ENCODE measurements at places on chromosomes 7 and 10.

DNA sequence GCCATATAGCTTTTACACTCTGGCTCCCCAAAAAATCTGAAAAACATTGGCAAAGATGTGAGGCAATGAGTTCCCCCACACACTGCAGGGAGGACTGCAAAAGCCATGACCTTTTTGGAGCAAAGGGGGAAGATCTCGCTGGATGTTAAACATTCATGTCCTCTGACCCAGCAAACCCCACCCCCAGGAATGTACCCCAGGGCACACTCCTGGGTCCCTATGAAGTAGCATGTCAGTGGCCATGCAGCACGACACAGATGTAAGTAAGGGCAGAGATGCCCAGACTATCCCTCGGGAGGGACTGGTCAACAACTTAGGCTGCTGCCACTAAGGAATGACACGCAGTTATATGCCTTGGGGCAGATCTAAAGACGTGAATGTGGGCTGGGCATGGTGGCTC, 100.6 kb downstream of the DLG5 start:
- DNase-seq: no peak

- no peak for DNase-seq
These were observed 132.3 kb downstream of the DPY19L1 start for GRCh38 chr7:34904987-34905386.

DNA sequence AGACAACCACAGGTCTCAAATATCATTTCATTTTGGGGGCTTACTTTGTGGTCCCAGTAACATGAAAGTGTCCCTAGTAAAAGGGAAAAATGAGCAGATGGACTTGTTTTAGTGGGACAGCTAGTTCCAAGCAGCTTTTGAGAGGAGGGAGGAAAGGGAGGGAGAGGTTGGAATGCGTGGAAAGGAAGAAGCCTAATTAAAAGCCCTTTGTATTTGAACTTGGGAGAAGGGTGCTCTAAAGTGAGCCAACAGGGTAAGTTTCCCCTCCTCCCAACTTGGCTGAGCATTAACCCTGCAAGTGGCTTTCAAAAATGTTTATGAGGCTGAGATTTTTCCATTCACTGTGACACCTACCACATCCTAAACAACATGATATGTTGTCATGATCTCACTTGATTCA, 38.8 kb upstream of the LYZL1 start:
- DNase-seq: no peak

DNA sequence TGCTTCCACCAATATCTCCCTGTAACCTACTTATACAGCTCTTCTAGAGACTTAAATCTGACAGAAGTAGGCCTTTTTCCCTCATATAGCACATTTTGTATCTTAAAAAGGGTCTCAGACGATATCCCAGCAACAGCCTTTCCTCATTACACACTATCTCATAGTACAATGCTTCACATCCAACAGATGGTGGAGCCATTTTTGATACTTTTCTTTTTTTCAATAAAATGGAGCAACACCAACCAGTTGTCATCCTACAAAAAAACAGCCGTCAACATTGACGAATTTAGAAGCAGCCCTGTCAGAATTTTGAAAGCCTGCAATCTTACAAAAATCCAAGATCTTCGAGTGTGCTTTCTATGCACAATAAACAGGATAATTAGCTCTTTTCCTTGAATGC, 145.9 kb upstream of the NEBL start:
- no peak for DNase-seq

DNA sequence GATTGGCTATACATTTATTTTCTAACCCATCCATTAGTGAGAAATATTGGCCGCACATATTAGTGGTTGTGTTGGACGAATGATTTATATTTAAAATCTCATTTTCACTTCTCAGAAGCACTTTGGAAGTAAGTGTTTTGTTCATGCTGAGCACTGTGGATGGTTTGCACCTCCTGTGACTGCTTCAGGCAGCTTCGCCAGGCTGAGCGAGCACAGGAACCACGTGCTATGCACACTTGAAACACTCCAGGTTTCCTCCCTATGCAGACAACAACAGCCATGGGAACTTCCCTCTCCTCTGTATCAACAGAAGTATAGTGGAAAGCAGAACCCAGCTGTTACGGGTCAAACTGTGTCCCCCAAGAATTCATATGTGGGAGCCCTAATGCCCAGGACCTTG, 67.3 kb upstream of the WDR11 start:
- DNase-seq: no peak

- no peak for DNase-seq
These were observed 615.0 kb downstream of the SH2D4B start for GRCh38 chr10:81152656-81153055.

GRCh38 chr10:116783011-116783655, 40.8 kb upstream of the HSPA12A start:
- no peak for DNase-seq

GRCh38 chr10:51257511-51258248, 183.4 kb downstream of the PRKG1 start:
- no peak for DNase-seq

DNA sequence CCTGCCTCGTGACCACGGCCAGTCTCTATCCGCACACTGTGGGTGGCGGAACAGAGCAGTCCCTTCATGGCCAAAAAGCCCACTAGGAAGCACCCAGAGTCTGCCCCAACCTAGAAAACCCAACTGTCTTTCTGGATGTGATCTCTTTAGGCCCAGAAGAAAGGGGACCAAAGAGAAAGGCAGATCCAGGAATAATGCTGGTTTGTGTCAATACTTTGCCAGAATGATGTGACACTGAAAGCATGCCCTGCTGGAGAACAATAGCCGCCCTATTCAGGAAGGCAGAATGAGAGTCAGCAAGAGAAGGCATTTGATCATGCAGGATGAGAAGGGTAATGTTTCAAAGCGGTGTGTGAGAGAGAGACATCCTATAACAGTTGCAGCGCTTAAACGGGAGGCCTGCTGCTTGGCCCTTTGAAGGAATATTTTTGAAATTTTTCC, 274.7 kb downstream of the USP6NL start:
- peak; percentile 42 for DNase-seq

GRCh38 chr10:6877336-6877721, 297.3 kb upstream of the PRKCQ start:
- no peak for DNase-seq

- no peak for DNase-seq
These were observed 38.8 kb downstream of the RNLS start for GRCh38 chr10:88544140-88544870.

GRCh38 chr7:8442814-8443304, 9.4 kb downstream of the NXPH1 start:
- peak; percentile 67 for DNase-seq

GRCh38 chr7:127812540-127812939, 160.5 kb downstream of the SND1 start:
- no peak for DNase-seq

- DNase-seq: no peak
These were observed 2.0 kb upstream of the KIAA1217 start for GRCh38 chr10:24206926-24207325.
